A549 treated with Mapracorat at 1 μM for 4 hours (cell line): ENCODE measurements at places on chromosomes 16 and 17. TPM values are rescaled to one million over a fixed set of nuclear protein-coding genes. Genes with fewer than 3 reads are reported as not detected.

Gene GDPD3
- 1.3 to 2.2 TPM (median 1.8 TPM) in 5 replicates for total RNA-seq

Gene FOXL1
- total RNA-seq, result 1.2 to 2.0 TPM (median 1.8 TPM) in 5 replicates

Gene SHISA6
- not detected in 5 replicates for total RNA-seq

Gene KRT25
- not detected in 5 replicates for total RNA-seq

Gene PPP1R27
- 0.09 to 0.39 TPM (median 0.19 TPM) in 3 of 5 replicates, not detected in the others for total RNA-seq
